Neuronal stem cell (in vitro differentiated cells): ENCODE measurements at places on chromosomes 2 and 18.

DNA sequence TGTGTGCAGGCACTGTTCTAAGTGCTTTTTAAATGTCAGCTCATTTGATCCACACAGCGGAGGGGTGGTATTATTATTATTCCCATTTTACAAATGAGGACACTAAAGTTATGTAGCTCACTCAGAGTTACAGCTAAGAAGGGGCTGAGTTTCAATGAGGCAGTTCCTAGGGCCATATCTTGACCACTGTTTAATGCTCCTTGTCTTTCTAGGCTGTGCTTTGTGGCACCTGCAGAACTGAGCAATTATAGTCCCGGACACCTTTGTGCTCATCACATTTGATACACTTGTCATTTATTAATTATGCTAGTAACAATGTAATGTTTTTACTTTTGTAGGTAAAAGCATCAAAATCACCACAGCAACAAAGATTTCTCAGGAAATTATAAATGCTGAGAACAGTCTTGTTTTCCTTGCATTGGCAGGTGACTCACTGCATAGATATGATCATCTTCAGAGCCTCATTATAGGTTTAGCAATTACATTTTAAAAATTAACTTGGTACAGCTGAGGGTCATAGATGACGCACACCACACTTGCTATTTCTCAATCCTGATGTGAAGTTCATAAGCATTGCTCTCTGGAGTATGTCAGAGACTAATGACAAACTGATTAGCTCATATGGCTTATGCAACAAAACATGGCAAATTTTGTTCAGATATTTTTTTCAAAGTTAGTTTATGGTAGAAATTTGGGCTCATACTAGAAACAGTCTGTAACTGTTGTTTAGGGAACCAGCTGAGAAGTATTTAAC lies 366.8 kb downstream of the TGIF1 start:
- DNase-seq = no peak

- peak; percentile 18 for DNase-seq
These were observed 47.0 kb downstream of the SLC9A4 start for GRCh38 chr2:102520009-102520408.

GRCh38 chr2:108594132-108594981 lies 60.1 kb downstream of the LIMS1 start:
- peak; percentile 44 for DNase-seq

DNA sequence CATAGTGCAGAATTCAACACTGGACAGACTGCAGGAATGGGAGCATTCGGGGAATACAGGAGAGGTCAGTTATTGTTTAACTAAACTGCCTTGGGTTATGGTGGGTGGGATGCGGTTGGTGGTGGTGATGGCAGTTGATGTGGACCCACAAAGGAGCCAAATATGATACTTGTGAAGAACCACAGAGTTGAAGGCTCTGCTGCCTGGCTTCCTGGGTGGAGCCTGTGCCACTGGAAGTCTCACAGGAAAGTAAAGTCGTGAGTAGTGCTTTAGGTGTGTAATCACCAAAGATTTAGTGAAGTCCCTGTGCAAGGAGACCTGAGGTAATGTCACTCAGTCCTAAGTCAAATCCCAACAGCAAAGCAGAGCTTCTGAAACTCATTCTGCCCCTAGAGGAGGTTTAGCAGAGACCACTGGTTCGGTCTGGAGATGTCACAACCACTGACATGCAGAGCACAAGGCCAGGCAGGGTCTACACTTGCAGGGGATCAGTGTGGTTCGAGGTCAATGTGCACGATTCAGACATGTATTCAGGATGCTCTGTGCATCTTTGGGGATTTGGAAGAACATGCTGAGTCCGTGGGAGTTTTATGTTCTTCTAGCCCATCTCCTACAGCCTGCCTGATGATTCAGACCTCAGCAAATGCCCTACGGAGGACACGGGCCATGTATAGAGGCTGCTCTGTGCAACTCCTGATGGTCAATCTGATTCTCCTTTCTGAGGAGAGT lies 1150.9 kb downstream of the RPIA start:
- no peak for DNase-seq

DNA sequence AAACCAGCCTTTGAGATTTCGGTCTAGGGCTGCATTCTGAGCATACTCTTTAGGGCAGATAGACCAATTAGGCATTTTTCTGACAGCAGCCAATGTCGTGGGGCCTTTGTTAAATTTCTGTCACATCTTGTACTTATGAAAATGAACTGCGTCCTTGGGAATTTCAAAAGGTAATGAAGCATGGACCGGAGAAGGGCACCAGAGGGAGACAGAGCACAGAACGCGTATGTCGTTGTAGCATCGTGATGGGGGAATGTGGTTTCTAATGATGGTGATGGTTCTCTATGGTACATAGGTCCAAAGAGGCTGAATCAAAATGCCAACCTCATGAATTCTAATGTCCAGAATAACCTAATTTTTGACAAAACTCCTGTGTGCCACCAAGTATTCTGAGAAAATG lies 483.9 kb upstream of the CRIM1 start:
- no peak for DNase-seq

GRCh38 chr2:71299507-71299906 lies 32.1 kb upstream of the ZNF638 start:
- peak; percentile 20 for DNase-seq

- no peak for DNase-seq
These were observed 21.4 kb upstream of the AGAP1 start for GRCh38 chr2:235472443-235472842.

GRCh38 chr2:138536302-138536701 lies 34.7 kb downstream of the SPOPL start:
- no peak for DNase-seq

DNA sequence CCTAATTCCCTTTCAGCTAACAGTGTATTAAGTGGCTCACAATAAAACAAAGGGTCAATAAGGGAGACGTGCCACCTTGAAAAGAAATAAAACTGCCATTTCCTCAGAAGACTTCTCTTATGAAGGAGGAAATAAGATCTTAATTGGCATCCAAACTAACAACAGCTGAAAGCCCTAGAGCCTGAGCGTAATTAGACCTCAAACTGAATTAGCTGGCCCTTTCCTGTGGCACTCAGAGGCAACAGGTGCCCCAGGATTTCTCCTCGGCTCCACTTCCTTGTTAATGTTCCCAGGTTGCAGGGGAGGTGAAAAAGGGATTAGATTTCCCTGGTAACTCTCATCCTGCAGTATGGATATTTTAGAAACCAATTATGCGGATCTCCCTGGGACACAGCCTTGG lies 804.3 kb downstream of the DCDC2C start:
- no peak for DNase-seq

- no peak for DNase-seq
These were observed 53.5 kb upstream of the FN1 start for GRCh38 chr2:215489288-215489848.

- DNase-seq = no peak
These were observed 348.6 kb upstream of the SALL3 start for GRCh38 chr18:78630981-78631510.

GRCh38 chr18:55300936-55301531 lies 287.0 kb downstream of the TCF4 start:
- DNase-seq = peak; percentile 33

- DNase-seq = no peak
These were observed 16.2 kb downstream of the C2orf76 start for GRCh38 chr2:119350311-119350998.

DNA sequence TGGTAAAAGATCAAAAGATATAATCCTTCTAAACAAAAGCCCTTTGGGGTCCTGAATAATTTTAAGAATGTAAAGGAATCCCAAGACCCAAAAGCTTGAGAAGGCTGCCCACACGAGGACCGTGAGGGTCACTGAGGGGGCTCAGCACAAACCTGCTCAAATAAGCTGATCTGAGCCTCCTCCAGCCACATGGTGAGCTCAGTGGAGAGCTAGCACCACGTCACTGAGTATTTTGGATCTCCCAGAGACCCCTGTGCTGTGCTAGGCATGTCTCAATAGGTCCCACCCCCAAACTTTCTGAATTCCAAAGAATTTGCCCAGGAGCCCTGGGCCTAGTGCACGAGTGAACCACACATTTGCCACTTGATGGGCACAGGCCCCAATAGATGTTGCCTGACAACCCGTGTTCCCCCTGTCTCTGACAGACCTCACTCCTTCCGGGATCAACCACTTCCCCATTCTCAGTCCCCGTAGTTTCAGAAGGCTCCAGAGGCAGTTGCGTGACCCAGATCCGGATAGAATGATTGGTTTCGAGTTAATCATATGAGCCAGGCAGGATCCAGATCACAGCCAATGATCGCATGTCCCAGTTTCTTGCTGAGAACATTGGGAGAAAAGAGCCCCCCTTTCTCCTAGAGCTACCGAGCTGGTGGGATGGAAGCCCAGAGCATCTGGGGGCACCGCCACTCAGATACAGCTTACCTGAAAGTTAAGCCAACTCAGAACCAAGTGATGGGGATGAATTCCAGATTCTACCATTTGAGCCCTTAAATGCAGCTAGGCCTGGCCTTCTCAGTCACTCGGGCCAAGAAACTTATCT lies 203.8 kb downstream of the TNS1 start:
- DNase-seq = no peak

DNA sequence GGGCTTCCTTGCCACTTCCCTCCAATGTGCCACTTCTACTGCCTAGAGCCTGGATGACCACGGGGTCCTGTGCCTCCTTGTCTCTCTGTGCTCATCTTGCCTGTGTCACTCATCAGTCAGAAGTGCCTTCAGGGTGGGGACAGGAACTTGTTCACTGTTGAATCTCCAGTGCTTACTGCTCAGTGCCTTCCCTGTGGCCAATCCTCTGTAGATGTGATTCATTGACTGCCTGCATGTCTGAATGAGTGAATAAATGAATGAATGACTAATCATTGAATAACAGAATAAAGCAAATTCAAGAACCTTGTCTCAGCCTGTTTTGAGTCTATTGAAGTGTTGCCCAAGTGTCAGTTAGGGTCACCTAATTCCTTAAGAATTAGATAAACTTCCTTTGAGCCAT lies 42.3 kb upstream of the FAM136A start:
- DNase-seq = no peak

DNA sequence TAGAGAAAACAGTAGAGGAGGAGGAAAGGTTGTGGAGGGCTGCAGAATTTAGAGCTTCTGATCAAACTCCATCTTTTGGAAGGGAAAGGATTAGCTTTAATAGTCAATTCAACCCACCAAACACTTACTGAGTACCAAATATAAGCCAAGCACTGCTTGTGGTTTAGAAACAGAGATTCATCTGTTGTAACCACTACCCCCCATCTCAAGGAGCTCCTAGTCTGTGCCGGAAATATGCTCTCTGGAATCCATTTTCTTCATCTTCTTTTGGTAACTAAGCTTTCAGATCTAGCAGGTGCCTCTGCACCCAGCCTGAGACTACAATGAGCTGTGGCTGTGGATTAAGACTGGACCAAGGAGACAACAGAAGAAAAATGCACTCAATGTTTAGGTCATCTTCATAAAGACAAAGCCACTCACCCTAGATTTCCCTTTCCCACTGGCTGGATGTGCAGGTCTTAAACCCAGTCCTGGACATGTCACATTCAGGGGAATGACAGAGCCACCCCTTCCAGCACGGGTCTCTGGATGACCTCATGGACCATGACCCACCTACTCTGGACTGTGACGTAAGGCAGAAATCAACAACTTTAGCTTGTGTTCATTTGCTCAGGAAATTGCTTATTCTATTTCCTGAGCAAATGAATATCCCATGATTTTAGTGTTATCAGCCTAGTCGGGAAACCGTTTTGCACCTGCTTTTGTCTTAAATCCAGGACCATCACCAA lies 52.9 kb downstream of the EPB41L3 start:
- DNase-seq = no peak

GRCh38 chr2:2636813-2637212 lies 305.7 kb upstream of the MYT1L start:
- DNase-seq = no peak

- DNase-seq = peak; percentile 53
These were observed 35.3 kb downstream of the LRRFIP1 start for GRCh38 chr2:237662671-237663093.

- no peak for DNase-seq
These were observed 149.3 kb upstream of the PGAP1 start for GRCh38 chr2:197075754-197076337.

GRCh38 chr2:96553176-96553956 lies 16.8 kb downstream of the ARID5A start:
- no peak for DNase-seq

DNA sequence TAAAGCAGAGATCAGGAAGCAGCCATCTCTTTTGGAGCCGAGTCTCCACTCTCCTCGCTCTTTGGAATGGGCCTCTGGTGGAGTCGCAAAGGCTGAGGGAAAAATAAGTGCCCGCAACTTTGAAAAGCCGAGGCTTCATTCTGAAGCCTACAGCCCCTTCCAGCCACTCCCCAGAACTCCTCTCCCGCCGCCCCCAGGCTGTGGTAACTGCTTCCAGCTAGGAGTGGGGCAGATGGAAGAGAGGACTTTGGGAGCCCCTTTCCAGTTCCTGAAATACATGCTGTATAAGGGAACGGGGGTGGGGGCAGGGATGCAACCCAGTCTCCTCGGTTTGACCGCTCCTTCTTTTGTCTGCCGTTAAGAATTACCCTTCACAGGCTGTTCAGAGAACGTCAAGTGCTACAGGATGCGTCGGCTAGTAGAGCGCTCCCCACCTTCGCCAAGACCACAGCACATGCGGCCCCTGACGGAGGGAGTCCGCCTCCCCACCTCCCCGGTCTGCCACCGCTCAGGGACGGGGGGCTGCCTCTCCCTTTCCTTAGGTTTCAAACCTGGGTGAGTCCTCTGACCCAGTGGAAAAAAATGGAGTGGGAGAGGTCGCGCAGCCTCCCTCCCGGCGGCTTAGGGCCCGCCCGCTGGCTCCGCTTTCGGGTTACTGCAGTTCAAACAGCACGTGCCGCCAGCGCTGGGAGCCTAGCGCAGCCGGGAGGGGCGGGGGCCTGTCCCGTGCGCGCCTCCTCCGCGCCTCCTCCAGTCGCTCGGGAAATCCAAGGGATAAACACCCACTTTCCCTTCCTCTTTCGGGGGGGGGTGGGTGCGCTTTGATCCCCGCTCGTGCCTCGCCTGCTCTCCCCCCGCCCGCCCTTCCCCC lies 4.9 kb downstream of the CYP26B1 start:
- DNase-seq = peak; percentile 50

- DNase-seq = no peak
These were observed 1.9 kb downstream of the GLB1L start for GRCh38 chr2:219243291-219243761.

- no peak for DNase-seq
These were observed 166.1 kb downstream of the ANKRD30B start for GRCh38 chr18:14914121-14914520.

GRCh38 chr2:175621821-175622220 lies 380.2 kb downstream of the LNPK start:
- DNase-seq = no peak

GRCh38 chr18:23531912-23532311 lies 28.6 kb downstream of the RMC1 start:
- no peak for DNase-seq

DNA sequence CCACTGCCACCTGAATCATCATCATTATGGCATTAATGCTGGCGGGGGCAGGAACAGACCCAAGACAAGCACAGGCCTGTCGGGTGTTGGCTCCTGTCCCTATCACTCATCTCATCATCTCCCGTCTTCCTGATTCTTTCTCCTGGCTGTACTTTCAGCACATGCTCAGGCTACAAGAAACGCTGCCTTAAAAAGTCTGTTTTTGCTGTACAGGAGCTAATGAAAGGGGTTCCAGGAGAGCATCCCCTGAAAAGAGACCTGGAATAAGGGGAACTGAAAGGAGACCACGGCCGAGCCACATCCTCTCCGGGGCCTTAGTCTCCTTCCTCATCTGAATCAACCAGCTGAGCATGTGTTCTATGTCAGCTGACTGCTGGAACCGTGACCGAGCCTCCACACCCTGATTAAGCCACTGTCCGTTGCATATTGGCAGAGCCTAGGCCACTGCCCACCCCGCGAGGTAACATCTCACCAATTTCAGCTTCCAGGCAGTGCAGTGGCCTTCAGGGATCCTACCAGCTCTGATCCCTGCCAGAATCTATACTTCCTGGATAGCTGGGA lies 62.6 kb downstream of the DNMT3A start:
- no peak for DNase-seq
